ENCODE measurements at places on chromosomes 4 and X.

DNA sequence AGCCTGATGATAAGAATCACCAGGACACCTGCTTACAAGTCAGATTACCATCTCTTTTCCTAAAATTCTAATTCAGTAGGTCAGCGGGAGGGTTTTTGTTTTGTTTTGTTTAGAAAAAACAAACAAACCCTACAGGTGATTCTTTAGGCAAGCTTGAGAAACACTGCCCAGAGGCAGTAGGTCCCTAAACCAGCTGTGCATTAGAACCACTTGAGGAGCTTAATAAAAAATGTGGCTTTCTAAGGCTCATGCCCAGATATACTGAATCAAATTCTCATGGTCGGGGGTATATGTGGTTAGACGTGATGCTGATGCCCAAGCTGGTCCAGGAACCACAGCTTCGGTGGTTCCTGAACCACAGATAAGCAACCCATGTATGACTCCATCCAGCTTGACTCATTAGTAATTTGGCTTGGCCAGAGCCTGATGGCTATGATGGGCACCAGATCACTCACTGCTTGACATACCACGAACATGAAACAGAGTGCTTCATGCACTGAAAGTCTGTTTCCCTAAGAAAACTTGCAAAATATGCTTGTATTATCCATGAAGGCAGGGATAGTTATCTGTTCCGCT, 338.1 kb upstream of the F9 start:
- DNase-seq, result no peak

DNA sequence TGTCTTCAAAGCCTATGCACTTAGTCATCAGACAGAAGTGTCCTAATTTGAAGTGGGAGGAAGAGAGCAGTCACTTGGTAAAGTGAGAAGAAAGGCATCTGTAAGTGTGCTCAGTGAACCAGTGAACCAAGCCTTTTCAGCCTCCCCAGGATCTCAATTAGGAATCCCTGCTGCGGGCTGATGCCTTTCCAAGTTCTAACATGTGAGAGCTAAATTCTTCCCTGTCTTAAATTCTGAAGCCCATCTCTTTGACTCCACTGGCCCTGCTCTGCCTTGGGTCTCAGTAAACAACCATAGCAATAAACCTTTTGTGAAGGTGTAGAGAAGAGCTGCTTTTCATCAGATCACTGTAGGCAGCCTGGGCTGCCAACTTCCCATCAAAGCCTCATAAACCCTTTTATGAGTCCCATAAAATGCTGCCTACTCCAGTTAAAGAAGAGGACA, 701.2 kb upstream of the LCORL start:
- no peak for DNase-seq

GRCh38 chr4:153418558-153418957, 47.6 kb upstream of the TMEM131L start:
- DNase-seq, result no peak

GRCh38 chrX:130869239-130869638, 33.8 kb downstream of the ENOX2 start:
- DNase-seq, result no peak

GRCh38 chr4:150680651-150681050, 98.7 kb downstream of the MAB21L2 start:
- no peak for DNase-seq

Data from stimulated activated naive CD4-positive, alpha-beta T cell treated with Interleukin-2 at 50 U/mL for 16 hours (primary cell).